ENCODE measurements at places on chromosomes 12 and 14.

GRCh38 chr14:101821528-101821927 is 60.0 kb downstream of the PPP2R5C start:
- DNase-seq = no peak

GRCh38 chr12:118328486-118329330 is 44.0 kb downstream of the TAOK3 start:
- no peak for DNase-seq

DNA sequence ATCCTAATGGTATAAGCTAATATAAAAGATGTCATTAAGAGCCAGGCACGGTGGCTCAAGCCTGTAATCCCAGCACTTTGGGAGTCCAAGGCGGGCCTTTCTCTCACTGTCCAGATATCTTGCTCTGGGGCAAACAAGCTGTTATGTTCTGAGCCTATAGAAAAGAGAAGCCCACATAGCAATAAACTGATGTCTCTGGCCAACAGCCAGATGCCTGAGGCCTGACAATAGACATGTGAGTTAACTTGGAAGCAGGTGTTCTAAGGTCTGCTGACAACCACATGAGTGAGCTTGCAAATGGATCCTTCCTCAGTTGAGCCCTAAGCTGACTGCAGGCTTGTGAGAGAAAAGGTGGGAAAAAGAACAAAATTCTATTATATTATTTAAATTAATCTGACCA is 25.0 kb downstream of the YAF2 start:
- DNase-seq = no peak

GRCh38 chr14:66087231-66087630 is 398.9 kb upstream of the CCDC196 start:
- no peak for DNase-seq

GRCh38 chr14:22580625-22581024 is 8.4 kb downstream of the DAD1 start:
- DNase-seq = no peak

- no peak for DNase-seq
These were observed 379.8 kb downstream of the MED13L start for GRCh38 chr12:115897729-115898128.

DNA sequence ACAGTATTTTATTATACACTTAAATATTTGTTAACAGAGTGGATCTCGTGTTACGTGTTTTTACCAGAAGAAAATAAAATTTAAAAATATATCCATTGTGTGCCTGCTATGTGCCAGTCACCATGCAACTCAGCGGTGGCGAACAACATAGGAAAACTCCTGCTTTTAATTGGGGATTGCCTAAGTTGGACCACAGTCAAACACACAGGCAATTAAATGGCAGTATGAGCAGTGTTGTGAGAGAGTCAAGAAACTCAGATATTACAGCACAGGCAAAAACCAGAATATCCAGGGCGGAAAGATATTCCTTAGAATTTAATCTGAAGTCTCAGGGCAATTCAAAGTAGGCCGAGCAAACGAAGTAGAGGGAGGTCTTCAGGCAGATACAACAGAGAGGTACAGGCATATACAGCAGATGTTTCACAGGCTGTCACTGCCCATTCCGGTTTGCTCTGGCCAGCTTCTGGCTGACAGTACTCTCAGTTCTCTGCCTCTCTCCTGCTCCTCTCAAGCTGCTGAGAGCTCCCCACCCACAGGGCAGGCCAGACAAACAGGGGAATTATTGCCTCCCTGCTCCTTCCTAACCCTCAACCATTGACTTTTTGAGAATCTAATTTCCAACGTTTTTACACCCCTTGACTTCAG is 540.2 kb upstream of the TMEM132C start:
- DNase-seq = no peak
